ENCODE measurements at places on chromosomes 12 and 14.
A peak's percentile ranks its signal among the peaks of the same experiment; 100 is the strongest.

- peak; percentile 72 for DNase-seq
Observed at GRCh38 chr14:63654346-63654745, 12.7 kb upstream of the WDR89 start.

- no peak for DNase-seq
Observed at GRCh38 chr12:110767863-110768262, 25.2 kb upstream of the PPP1CC start.

GRCh38 chr12:108597559-108598471 lies at the start of gene TMEM119:
TSS of gene TMEM119 (minus strand) at chr12:108598084. CDS start at chr12:108592383, 5,701 bp downstream.
- DNase-seq = peak; percentile 95

GRCh38 chr14:35969310-35969709 lies 143.2 kb downstream of the BRMS1L start:
- DNase-seq = no peak

- no peak for DNase-seq
Observed at GRCh38 chr12:5170844-5171243, 127.2 kb downstream of the KCNA5 start.

DNA sequence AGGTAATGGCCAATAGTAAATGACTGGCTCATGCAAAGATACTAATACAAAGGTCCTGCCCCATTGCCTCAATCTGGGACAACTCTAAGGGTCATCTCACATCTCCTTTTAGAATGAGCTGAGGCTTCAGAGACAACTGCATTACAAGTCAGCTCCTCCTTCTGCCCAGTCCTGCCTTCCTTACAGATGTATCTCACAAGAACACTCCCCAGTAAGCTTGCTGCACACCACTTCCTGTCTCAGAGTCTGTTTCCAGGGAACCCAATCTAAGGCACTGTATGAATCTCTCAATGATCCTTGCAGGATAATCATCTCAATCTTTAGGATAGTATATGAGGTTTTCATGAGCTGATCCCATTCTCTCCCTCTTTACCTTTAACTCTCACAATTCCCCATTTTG lies 57.8 kb upstream of the ZDHHC17 start:
- DNase-seq = peak; percentile 35

GRCh38 chr14:101134161-101134631 lies 230.7 kb upstream of the RTL1 start:
- DNase-seq = no peak

DNA sequence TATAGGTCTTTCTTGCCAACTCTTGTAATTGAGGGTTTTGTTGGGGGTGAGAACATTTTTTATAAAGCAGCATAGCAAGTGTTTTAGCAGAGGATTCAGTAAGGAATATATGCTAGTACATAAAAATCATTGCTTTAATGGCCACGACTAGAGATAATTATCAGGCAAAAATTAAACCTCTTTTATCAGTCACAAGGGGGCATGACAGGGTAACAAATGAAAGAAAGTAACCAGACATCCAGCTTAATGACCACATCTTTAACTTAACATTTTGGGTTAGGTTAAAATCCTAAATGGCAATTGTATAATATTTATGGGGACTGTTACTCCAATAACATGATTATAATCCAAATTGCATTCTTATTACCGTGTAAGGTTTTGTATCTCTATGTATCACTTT lies 119.6 kb downstream of the LRRIQ1 start:
- peak; percentile 33 for DNase-seq

GRCh38 chr14:58650857-58651256 lies 13.1 kb downstream of the DACT1 start:
- DNase-seq = no peak

GRCh38 chr12:14802721-14803010 lies 612 bp downstream of the WBP11 start:
- DNase-seq = no peak

DNA sequence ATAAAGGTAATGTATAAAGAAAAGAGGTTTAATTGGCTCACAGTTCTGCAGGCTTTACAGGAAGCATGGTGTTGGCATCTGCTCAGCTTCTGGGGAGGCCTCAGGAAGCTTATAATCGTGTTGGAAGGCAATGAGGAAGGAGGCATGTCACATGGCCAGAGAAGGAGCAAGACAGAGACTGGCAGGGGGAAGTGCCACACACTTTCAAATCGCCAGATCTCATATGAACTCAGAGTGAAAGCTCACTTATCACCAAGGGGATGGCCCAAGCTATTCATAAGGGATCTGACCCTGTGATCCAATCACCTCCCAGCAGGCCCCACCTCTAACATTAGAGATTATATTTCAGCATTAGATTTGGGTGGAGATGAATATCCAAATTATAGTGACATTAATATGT lies 26.3 kb downstream of the LDHB start:
- no peak for DNase-seq

DNA sequence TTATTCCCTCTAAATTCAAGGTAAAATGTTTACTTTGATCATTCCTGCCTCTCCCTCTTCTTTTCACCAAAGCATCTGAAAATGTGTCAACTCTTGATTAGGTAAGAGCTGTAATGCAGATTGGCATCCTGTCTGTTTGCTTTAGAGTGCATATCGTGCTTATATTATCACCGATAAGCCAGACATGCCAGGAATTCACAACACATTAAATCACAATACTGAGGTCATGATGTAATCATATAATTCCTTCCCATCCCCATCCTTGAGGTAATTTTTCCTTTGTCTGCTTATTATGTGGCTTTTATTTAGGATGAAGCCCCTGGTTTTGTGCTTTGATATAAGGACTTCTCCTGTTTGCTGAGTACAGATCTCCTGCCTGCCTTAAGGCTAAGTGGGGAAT lies 10.2 kb downstream of the DDX47 start:
- peak; percentile 77 for DNase-seq

- peak; percentile 61 for DNase-seq
Observed at GRCh38 chr14:33432407-33433023, 493.8 kb downstream of the NPAS3 start.

- no peak for DNase-seq
Observed at GRCh38 chr14:75023108-75023507, 20.4 kb downstream of the EIF2B2 start.

GRCh38 chr12:27434673-27435565 lies 11.6 kb upstream of the SMCO2 start:
- peak; percentile 31 for DNase-seq

- no peak for DNase-seq
Observed at GRCh38 chr14:91872517-91873470, 5.5 kb upstream of the TC2N start.

DNA sequence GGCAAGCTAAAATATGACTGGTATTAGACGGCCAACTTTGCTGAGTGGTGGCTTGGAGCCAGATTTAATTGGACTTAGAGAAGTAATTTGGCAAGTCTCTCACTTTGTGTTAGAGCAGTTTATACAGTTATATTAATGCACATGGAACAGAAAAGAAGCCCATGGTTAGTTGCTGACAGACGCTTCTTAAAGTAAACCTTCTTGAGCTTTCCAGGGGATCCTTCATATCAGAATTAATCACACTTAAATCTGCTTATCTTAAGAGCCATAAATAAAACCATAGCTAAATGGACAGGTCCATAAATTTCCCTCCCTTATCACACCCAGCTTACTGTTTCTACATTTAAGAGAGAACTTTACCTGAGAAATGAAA lies 9.6 kb downstream of the GSG1 start:
- no peak for DNase-seq

GRCh38 chr14:63209160-63209559 lies 4.9 kb downstream of the RHOJ start:
- no peak for DNase-seq

GRCh38 chr12:53078425-53079225 lies 565 bp downstream of the SPRYD3 start:
- no peak for DNase-seq

- no peak for DNase-seq
Observed at GRCh38 chr12:79830440-79830839, 104.5 kb downstream of the PPP1R12A start.

- DNase-seq = peak; percentile 57
Observed at GRCh38 chr12:80262346-80262745, 163.0 kb downstream of the OTOGL start.

All from fibroblast of skin of scalp (primary cell).